Effector CD4-positive, alpha-beta T cell (primary cell): ENCODE measurements at places on chromosomes 16 and 17.

DNA sequence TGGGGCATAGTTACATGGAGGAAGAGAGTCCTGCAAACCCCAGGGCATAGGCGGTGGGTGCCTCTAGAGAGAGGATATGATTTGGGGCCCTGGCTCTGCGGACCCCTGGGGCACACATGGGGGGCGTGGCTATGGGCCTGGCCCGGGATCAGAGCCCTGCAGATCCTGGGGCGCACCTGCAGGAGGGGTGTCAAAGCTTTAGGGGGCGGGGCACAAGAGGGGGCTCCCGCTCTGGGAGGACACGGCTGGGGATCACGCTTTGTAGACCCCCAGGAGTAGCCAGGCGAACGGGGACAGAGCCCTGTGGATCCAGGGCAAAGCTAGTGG, 497 bp downstream of the BCL7C start:
- no peak for DNase-seq

DNA sequence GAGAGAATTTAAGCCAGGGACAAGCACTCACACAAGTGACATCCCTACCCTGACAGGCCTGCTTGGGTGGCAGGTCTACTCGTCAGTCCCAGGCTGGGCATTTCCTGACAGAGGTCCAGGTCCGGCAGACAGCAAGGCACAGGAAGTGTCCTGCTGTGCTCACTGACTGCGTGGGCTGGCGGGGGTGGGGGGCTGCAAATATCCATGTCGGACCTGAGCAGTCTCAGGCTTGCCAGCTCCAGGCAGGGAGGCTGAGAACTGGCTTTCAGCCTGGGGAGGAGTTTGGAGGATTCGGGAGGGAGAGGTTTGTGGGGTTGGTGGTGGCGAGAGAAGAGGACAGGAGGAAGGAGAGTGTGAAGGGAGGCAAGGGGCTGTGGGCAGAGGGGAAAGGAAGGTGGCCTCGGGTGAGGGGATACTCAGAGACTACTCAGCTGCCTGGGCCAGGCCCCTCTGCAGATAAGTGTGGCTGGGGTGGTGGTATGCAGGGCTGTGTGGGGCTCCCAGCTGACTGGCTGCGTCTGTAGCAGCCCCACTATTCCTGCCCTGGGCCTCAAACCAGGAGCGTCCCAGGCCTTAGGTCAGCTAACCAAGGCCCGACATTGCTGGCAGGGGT, 7.8 kb downstream of the HIC1 start:
- DNase-seq: no peak

- DNase-seq: no peak
These were observed 10.2 kb downstream of the PITPNM3 start for GRCh38 chr17:6546069-6546718.

GRCh38 chr17:50130559-50131305, 772 bp upstream of the SAMD14 start:
- no peak for DNase-seq

DNA sequence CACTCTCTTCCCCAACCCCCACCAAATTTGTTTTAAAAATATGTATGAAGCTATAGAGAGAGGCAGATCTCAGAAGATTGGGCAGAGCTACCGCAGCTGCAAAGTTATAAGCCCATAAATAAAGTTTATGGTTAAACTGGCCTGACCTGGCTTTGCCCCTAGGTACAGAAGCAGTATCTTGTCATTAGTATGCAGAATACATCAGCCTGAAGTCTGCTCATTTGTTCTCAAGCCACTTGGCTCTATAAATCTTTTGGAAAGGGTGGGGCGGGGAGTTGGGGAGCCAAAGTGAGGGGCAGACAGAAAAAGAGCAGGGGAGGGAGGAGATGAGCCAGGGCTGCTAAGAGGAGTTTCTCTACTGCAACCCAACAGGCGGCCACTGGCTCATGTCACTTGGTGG, 113.2 kb downstream of the SOX9 start:
- DNase-seq: no peak
